ENCODE measurements at places on chromosomes 5 and 9. TPM values are rescaled to one million over a fixed set of nuclear protein-coding genes. Genes with fewer than 3 reads are reported as not detected.
A peak's percentile ranks its signal among the peaks of the same experiment; 100 is the strongest.

DNA sequence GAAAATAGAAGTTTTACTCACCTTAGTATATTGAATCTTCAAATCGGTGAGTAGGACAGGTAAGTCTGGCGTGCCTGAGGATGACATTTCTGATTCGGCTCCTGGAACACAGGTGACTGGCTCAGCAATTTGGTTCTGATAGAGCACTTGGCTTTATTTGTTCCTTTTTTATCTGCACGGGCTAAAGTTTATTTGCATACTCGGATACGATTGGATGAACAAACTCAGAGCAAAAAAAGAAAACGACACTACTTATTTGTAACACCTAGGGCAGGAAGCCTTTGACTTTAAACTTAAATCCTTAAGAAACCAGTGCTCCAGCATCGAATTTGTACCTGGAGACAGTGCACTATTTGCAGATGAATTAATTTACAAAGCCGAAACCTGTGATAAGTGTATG is at the start of gene ALDH1A1:
Gene ALDH1A1 (minus strand): TSS at position 140 of the 400 bp plus-strand sequence. CDS start 53 bp downstream, at position 87.
- DNase-seq = no peak

GRCh38 chr5:5165541-5166002 is 25.4 kb downstream of the ADAMTS16 start:
- DNase-seq = peak; percentile 42

- no peak for DNase-seq
These were observed 121.7 kb downstream of the FOCAD start for GRCh38 chr9:20805766-20806165.

GRCh38 chr9:87714819-87715218 is 11.1 kb upstream of the CTSL start:
- peak; percentile 71 for DNase-seq

DNA sequence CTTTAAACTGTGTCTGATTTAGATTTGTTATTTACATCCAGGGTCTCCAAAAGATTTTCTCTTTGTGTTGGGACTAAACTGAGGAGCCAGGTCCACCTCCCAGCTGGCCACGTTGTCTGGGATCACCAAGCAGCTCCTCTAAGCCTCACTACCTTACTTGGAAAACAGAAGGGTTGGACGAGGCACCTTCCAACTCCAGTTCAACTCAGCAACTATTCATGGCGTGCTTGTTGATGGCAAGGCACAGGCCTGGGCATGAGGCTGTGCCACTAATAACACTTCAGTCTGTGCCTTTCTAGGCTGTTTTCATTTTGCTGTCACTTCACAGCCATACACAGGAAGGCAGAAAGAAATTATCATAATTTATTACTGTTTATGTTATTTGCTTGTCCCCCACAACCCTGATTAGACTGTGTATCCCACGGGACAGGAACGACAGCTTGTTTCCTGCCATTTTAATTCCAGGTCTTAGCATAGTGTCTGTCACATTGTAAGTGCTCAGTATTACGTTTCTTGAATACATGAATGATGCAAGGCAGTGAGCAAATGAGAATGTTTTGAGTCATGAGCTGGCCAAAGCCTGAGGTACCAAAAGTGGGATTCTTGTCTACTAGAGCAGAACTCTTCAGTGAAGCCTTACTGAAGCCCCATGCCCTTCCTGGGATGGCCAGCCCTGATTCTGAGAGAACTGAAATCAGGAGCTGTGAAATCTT is 125.8 kb downstream of the GALNT10 start:
- DNase-seq = no peak

- peak; percentile 95 for DNase-seq
These were observed 88.1 kb downstream of the FGF1 start for GRCh38 chr5:142597546-142598337.

The CDKN2B-AS1 gene
- 2.7 TPM for total RNA-seq
